NCI-H2227 treated with DMSO at 0.1 percent for 48 hours (cell line): ENCODE measurements at places on chromosomes 1 and 21.

DNA sequence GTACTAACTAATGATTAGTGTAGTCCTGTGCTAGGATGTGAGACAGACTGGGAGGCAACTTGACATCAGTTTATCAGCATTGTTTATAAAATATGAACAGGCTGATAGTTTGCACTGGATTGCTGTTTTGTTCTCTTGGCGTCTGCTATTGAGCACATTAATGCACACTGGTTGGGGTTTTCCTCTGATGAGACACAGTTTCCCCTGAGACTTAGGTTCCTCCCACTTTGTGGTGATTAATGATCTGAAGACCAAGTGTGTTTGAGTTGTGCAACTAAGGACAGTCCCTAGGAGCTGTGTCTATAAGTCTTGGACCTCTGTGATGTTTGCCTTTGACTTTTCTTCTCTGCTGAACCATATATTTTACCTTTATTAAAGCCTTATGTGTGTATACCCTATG lies 1015.4 kb downstream of the AMY1C start:
- DNase-seq: no peak

DNA sequence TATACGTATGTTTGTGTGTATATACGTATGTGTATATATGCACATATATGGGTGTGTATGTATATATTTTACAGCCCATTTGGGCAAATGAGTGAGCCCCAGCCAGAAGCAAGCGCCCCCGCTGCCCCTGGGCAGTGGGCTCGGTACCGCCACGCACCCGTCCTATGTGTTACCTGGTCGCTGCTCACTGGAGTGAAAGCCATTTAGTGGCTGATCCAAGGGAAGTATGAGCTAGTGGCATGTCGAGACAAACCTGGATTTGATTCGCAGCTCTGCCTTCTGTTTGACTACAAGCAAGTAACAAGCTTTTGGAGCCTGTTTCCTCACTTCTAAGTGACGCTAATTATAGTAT lies 35.8 kb upstream of the JAK1 start:
- no peak for DNase-seq

DNA sequence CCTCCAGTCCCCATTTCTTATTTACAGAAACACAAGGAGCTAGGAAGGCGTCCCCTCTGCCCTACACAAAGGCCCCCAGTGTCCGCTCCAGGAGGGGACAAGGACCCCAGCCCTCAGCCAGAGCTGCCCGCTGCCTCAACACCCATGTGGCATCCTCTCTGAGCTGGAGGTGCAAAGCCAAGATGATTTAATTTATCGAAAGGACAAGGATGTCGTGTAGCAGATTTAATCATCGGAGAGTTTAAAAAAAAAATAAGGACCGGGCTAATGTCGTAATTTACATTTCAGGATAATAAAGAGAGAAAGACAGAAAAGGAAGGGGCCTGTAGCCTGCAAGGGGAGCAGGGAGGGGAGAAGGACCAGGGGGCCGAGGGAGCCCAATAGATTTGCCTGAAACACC lies 68.3 kb upstream of the CASZ1 start:
- no peak for DNase-seq

- peak; percentile 37 for DNase-seq
These were observed 4.0 kb upstream of the GPR3 start for GRCh38 chr1:27388337-27389005.

GRCh38 chr1:94310570-94311270 lies 73.3 kb upstream of the ARHGAP29 start:
- no peak for DNase-seq

DNA sequence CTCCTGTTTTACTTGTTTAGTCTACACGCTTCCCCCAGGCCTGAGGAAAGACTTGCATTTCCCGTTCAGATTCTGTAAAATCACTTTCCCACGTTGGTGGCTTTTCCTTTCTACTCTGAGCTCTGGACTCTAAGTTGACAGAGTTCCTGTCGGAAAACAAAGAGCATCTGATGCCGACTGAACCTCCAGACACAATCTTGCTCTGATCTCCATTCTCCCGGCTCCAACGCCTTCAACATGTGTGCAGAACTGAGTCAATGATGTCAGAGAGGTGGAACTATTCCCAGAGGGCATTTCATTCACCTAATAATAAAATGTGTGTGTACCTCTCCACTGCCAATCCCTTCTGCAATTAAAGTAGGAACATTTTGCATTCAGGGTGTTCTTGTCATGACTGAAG lies 147.7 kb downstream of the MIS18A start:
- DNase-seq: no peak

DNA sequence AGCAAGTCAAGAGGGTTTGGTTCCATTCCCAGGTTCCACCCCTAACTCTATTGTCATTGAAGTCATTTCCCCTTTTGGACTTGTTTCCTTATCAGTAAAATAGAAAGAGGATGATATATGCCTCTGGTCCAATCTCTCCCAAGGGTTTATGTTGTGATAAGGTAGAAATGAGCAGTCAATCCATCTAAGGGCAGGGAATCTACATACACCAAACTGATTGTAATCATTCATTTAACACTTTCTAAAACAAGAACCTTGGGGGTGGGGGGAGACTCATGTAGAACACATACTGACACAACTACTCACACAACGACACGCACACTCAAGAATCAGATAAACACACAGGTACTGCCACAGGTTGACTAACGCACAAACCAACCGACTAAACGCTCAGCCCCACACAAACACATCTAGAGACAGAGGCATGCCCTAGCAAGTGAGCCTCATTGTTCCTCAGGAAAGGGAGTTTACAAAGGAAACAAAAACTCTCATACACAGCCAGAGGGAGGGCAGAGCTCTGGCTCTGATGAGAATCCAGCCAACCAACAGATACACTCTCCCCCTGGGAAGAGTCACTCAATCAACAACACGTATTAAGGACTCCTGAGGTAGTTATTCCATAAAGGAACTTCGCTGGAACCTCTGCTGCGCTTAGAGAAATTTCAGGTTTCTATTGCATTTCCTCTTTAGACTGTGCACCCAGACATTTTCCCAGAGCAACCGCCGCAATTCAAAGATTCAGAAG lies 1.0 kb downstream of the F11R start:
- no peak for DNase-seq

DNA sequence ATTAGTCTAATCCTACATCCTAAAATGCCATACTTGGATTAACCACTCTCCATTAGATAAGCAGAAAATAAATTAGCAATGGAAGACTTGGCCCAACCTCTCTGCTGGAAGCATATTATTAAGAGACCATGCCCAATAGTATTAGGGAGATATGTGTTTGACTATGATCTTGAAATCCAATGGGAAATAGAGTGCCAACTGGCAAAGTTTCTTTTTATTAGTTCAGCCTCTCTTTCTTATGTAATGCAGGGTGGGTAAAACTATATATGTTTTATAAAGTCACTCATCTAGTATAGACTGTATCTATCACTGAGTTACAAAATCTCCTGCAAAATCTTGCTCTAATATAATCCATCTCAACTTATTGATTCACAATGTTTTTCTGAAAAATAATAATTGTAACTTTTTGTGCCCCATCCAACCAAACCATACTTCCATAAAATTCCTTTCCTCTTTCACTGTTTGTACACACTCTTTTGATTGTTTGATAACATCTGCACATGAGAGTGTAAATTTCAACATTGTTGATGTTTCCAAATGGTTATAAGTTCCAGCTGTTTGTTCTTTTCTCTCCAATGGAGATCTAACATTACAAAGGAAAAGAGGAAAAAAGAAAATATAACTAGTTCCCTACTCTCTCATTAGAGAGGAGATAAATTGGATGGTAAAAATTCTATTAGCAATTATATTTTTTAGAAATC lies 408.1 kb upstream of the ADGRL2 start:
- no peak for DNase-seq

DNA sequence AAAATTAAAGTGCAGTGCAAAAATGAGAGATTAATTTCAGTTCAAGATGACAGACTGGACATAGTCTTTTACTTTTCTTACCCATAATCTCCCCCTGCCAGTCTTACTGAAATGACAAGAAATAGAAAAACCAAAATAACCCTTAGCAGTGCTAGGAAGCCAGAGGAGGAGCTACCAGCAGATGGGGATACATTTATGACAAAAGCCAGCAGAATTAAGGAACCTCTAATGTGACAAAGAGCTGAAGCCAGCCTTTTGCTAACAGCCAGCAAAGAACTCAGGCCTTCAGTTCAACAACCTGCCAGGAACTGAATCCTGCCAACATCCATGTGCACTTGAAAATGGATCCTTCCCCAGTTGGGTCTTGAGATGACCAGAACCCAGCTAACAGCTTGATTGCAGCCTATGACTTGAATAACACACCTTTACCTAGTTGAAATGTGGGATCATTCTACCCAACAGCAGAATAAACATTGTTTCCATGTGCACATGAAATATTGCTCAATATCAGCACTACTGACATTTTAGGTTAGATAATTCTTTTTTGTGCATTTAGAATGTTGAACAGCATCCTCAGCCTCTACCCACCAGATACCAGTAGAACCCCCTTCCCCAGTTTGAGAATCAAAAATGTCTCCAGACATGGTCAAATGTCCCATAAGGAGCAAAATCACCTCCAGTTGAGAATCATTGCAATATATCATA lies 7.9 kb upstream of the TRAF5 start:
- DNase-seq: no peak

DNA sequence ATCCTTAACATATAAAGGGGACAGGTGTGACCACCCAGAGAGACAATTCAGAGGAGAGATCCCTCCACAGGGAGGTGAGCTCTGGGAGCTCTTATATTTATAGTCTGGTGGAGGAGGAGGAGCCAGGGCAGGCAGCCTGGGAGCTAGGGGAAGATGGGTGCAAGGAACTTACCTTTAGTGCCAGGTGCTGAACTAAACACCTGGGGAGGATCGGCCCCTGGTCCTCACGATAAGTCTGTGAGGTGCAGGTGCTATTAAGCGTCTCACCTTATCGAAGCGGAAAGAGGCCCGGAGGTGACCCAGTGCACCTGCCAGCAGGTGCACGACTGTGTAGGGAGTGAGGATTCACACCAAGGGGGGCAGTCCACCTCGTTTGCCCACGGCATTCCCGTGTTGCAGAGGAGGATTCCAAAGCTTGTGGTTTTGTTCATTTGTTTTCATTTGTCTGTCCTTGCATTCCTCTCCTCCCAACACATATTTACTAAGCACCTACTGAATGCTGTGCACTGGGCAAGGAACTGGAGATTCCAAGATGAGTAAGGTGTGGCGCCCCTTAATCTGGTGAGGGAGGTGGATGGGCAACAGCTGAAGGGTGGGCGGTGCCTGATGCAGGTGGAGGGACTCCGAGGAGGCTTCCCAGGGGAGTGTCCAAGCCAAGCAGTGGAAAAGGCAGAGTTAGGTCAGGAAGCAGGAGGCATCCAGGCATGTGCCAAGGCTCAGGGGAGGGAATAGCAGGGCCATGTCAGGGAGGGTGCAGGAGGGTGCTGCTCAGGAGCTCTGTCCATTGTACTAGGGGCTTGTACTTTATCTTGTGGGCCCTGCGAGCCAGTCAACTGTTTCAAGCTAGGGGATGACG lies 11.5 kb downstream of the ARHGEF10L start:
- DNase-seq: no peak

DNA sequence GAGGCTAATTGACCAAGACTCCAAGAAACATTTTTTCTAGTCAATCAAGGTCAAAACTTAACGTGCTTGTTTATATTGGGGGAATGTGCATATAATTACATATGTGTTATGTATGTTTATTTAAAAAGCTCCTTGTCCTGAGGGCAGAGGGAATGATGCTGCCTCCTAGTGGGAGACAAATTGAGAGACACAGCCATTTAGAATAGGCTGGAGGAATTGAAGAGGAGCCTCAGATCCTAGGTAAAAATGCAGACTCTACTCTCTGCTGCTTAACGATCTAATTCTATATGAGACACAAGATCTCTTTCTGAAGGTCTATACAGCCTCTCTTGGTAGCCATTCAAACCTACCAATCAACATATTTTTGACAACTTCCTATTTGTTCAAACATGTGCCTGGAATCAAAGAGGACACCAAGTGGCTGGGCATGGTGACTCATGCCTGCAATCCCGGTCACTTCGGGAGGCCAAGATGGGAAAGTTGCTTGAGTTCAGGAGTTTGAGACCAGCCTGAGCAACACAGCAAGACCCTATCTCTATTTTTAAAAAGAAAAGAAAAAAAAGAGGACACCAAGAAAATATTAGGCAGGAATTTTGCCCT lies 136.6 kb upstream of the ZNF648 start:
- no peak for DNase-seq

GRCh38 chr1:155858800-155859233 lies 550 bp upstream of the SYT11 start:
- DNase-seq: no peak

- no peak for DNase-seq
These were observed 1.7 kb downstream of the KRTAP10-3 start for GRCh38 chr21:44556879-44557278.

- DNase-seq: no peak
These were observed 65.9 kb downstream of the DNTTIP2 start for GRCh38 chr1:93813076-93813475.

- DNase-seq: no peak
These were observed 4.8 kb downstream of the TP73 start for GRCh38 chr1:3657096-3657475.

- DNase-seq: no peak
These were observed 7.1 kb upstream of the DDI2 start for GRCh38 chr1:15610167-15610566.

- no peak for DNase-seq
These were observed 21.3 kb downstream of the ZCCHC17 start for GRCh38 chr1:31318146-31318545.
